Stimulated activated CD4-positive, alpha-beta T cell treated with anti-CD3 and anti-CD28 coated beads, Interleukin-4, amount 100 ng/mL, for 4 hours (primary cell): ENCODE measurements at places on chromosomes 13 and 19.

GRCh38 chr19:23294141-23294540 lies 43.9 kb upstream of the ZNF724 start:
- DNase-seq: no peak

DNA sequence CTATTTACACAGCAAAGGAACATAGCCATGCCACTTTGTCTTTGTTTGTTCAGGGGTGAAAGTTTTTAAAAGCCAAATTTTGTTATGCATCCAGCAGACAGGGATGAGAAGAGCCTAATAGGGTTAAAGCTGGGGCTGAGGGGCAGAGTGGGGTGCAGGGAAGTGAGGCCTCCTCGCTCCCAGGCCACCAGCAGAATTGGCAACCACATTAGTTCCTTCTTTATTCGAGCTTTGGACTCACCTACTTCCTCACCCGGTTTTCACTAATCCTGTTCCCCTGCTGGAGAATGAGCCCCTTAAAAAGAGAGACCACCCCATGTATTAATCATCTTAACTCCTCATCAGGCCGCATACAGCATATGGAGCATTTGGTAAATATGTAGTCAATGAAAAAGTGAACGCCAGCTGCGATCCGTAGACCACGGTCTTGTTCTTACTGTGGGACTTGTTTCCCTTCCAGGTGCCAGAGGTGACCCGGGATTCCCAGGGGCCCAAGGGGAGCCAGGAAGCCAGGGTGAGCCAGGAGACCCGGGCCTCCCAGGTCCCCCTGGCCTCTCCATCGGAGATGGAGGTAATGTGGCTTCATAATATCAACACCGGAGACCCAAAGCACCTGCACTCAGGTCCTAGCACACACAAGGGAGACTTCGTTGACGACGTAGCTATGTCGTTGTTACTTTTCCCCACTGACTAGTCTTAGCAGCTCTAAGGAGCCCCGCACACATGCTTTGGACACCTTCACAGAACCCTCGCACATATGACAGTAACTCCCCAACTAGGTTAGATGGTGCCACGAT lies 112.1 kb downstream of the RAB20 start:
- DNase-seq: no peak

DNA sequence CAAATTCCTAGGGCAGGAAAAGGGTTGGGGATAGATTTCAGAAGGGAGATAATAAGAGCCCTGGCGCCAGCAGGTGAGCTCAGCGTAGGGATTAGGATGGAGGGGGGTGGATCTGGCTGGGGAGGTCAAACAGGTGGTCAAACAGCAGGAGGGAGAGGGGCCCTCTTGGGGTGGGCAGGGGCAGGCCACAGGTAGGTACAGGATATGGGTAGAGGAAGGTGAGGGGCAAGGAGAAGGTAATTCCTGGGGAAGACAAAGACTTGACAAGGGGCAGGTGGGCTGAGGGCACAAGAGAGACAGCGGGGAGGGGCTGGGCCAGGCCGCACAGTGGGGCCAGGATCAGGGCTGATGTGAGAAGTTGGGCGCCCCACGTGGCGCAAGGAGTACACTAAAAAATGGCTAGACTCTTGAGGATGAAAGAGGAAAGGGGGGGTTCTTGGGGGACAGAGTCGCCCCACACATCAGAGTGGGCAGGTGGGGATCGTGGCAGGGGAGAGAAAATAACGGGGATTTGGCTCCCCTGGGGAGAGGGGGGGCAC lies 713 bp downstream of the KRI1 start:
- DNase-seq: peak; percentile 55

- no peak for DNase-seq
These were observed 150.7 kb downstream of the ABCC4 start for GRCh38 chr13:95150555-95150954.

DNA sequence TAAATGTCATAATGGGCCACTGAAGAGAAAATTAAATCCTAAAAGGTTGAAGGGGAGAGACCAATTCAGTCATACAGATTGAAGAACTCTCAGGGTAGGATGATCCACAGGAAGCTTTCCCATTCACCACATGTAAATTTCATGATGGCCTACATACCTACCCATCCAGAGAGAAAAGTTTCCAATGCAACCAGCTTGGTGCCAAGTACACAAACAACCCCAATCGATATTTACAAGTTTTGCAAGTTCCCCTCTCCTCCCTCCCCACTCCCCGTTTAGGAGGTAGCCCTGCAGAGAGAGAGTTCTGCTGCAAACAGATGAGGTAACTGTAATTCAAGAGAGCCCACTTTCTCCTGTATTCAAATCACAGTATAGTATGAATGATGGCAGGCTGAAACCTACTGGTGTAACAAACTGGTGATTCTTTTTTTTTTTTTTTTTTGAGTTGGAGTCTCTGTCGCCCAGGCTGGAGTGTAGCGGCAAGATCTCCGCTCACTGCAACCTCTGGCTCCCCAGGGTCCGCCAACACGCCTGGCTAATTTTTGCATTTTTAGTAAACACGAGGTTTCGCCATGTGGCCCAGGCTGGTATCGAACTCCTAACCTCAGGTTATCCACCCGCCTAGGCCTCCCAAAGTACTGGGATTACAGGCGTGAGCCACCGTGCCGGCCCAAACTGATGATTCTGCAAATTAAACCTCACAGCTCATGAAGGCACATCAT lies 14.4 kb downstream of the FOXO1 start:
- DNase-seq: no peak

DNA sequence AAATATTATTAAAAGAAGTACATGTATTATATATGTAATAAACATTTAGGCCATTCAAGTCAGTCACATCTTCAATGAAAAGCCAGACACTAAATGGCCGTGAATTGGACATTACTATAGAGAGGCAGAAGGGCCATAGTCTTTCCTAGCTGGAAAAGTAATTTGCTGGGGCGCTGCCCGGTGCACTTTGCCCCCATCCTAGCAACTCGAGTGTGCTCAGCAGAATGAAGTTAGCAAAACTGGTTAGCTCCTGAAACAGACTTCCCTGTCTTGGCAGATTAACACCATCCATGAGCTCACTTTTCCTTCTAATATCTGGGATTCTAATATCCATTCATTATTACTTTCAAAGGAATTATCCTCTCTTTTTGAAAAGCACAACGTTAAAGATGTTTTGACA lies 2.8 kb upstream of the SPRYD7 start:
- DNase-seq: no peak

- DNase-seq: no peak
These were observed 59.3 kb upstream of the WDFY2 start for GRCh38 chr13:51524829-51525566.

GRCh38 chr13:50153401-50153800 lies 138.2 kb downstream of the KCNRG start:
- no peak for DNase-seq

DNA sequence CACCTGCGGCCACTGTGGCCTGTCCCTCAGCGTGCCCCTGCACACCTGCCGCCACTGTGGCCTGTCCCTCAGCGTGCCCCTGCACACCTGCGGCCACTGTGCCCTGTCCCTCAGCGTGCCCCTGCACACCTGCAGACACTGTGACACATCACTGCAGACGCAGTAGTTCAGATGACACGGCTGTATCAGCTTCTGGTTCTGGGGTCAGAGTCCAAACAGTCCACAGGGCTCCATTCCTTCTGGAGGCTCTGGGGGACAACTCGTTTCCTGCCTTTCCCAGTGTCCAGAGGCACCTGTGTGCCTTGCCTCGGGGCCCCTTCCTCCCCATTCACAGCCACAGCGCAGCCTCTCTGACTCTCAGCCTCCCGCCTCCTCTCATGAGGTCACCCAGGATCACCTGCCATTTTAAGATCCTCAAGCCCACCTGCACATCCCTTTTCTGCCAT lies 5.5 kb downstream of the SF3A2 start:
- DNase-seq: no peak

GRCh38 chr13:44870456-44870929 lies 118.8 kb downstream of the NUFIP1 start:
- DNase-seq: no peak

DNA sequence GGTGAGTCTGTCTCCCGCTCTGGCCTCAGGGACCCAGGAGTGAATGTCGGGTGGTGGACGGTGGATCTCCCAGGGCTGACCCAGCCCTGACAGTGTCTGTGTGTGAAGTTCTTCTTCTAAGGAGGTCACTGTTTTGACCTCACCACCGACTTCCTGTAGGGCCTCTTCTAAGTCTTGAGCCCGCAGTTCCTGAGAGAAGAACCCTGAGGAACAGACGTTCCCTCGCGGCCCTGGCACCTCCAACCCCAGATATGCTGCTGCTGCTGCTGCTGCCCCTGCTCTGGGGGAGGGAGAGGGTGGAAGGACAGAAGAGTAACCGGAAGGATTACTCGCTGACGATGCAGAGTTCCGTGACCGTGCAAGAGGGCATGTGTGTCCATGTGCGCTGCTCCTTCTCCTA lies at the start of gene SIGLEC7:
Gene SIGLEC7 (plus strand): TSS at position 183 of the 400 bp plus-strand sequence. CDS start 69 bp downstream, at position 252.
- DNase-seq: no peak

- DNase-seq: no peak
These were observed 36.1 kb downstream of the ZSWIM9 start for GRCh38 chr19:48206397-48207093.

DNA sequence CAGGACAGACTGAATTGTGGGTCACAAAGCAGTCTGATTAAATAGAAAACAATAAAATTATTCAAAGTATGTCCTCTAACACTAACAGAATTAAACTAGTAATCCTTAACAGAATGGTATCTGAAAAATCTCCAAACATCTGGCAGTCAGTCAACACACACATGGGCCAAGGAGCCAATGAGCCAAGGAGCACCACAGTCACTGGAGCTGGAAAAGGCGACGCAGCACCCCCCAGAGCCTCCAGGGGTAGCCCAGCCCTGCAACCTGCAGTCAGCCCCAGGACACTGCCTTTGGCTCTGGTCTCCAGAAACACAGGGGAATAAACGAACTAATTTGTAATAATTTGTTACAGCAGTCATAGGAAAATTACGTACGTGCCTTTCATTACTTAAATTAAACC lies 12.3 kb downstream of the TUBGCP3 start:
- DNase-seq: no peak

DNA sequence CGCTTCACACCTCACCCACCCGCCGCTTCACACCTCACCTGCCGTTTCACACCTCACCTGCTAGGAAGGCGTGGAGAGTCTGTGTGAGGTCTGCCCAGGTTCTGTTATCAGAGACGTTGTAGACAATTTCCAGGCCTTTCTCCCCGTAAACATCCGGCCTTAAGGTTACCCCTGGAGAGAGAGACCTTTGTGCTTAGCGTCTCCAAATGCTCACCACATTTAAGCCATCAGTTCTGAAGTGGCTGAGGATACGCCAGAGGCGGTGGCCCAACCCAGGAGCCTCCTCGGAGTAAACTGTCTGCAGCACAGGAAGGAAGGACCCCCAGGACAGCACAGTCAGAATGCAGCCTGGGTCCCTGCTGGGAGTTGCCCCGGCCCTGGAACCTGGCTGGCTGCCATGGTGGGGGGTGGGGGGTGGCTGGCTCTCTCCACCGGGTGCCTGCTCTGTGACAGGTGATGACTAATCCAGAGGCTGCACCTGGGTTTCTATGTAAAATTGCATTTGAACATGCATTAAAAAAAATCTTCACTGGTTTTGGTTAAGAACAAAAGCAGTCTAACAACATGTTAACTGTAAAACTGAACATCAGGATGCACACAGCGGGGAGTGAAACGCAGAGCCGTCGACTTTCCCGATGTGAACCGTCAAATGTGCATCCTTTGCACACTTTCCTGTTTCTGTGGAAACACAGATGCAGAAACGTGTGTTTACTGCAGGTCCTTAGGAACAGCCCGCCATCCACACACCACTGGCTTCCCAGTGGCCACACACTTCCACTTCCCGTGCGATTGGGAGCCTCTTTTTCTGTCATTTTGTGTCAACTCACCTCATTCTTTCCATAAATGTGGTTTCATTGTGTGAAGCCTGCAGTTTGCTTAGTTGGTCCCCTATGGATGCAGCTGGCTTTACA lies 4.5 kb downstream of the ATP4B start:
- DNase-seq: no peak

GRCh38 chr13:46520166-46520565 lies 32.8 kb upstream of the LRCH1 start:
- DNase-seq: no peak

GRCh38 chr19:491146-491741 lies 5.0 kb upstream of the MADCAM1 start:
- no peak for DNase-seq

GRCh38 chr19:756236-756635 lies 5.3 kb downstream of the MISP start:
- DNase-seq: no peak

GRCh38 chr13:48066310-48066989 lies 28.5 kb downstream of the MED4 start:
- no peak for DNase-seq

DNA sequence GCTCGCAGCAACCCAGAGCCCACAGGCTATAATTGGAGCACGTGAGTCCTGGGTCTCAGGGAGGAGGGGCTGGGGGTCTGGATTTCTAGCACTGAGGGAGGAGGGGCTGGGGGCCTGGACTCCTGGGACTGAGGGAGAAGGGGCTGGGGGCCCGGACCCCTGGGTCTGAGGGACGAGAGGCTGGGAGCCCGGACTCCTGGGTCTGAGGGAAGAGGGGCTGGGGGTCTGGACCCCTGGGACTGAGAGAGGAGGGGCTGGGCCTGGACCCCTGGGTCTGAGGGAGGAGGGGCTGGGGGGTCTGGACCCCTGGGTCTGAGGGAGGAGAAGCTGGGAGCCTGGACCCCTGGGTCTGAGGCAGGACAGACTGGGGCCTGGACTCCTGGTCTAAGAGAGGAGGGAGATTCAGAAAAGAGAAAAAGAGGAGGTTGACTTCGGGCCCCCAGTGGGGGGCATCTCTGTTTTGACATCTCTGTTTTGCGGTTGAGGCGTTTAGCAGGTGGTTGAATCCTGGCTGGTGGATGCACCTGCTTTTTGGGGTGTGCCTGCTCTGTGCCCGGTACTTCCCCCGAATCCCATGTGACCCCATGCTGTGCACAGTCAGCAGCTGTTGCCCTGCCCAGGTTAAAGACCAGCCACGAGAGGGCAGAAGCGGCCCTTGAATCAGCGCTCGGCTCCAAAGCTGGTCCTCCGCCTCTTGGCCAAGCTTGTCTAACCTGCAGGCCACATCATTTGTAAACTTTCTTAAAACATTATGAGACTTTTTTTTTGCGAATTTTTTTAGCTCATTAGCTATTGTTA lies 10.5 kb downstream of the PVR start:
- peak; percentile 65 for DNase-seq

DNA sequence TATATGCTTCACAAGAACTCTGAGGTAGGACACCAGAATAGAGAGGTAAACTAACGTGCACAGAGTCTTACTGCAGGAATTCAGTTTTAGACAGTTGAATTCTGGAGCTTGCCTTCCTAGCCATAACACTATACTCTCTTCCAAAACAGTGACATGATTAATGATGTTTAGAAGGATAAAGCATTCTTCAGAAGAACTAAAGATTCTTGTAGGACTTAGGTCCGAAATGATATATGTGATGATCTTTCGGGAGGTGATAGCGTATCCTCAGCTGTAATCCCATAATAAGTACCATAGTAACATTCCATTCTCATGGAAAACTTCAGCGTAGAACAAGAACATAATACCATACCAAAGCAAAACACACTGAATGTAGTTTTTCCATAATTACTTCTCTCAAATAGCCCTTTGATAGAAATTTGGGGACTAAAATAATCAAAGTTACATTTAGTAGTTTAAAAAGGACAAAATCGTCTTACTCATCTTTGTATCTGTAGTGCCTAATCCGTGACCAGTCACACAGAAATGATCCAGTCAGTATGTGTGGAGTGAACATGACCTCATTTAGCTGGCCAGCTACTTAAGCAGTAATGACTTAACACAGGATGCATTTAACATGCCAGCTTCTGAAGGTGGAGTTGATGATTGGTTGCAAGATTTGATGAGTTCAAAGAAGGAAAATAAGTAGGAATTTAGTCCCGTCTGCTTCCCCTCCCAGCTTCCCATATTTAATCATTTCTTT lies 38.4 kb downstream of the PIBF1 start:
- DNase-seq: no peak
